Right lobe of liver (tissue), 6 donors: ENCODE measurements at places on chromosomes 6 and 20. TPM values are rescaled to one million over a fixed set of nuclear protein-coding genes. Genes with fewer than 3 reads are reported as not detected.

ZFP57 gene
- not detected for total RNA-seq

SPATS1 gene
- total RNA-seq, result not detected

PAX1 gene
- total RNA-seq, result not detected

DNA sequence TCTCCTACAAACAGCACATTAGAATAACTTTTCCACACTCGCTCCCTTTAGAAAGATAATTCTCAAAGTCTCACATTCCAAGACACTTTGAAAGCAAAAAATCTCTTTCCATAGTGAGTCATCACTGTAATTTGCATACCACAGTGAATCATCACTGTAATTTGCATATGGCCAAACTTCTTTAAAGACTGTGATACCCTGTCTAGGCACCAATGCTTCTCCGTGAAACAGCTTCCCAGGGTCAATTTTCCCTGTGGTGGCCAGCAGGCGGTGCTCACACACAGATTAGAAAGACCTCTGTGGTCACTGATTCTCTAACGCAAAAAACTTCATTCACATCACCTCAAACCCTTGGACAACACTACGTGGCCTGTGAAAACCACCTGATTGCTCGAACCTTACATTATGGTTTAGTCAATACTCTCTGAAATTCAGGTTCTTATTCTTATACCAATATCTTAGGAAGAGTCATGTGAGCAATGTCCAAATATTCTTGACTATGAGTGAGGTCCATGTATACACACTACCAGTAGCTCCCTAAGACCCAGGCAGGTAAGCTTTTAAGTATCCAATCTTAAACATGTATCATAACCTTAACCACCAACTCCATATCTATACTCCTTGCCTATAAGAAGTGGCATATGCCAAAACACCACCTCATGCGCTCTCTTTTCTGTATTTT lies 78.5 kb upstream of the PHACTR1 start:
- no peak overlapping the region for H3K27ac ChIP-seq
- DNase-seq, result peak; percentile 45
- H3K36me3 ChIP-seq, result no peaks in the 10 kb centered on the region
- no peak overlapping the region for H3K4me3 ChIP-seq
- H3K4me1 ChIP-seq, result no peaks in the 10 kb centered on the region

- no peaks in the 10 kb centered on the region for H3K4me1 ChIP-seq
- no peak overlapping the region for H3K4me3 ChIP-seq
- no peaks in the 10 kb centered on the region for H3K27me3 ChIP-seq
- no peak for DNase-seq
These were observed 363.2 kb upstream of the FLRT3 start for GRCh38 chr20:14700639-14700960.

DNA sequence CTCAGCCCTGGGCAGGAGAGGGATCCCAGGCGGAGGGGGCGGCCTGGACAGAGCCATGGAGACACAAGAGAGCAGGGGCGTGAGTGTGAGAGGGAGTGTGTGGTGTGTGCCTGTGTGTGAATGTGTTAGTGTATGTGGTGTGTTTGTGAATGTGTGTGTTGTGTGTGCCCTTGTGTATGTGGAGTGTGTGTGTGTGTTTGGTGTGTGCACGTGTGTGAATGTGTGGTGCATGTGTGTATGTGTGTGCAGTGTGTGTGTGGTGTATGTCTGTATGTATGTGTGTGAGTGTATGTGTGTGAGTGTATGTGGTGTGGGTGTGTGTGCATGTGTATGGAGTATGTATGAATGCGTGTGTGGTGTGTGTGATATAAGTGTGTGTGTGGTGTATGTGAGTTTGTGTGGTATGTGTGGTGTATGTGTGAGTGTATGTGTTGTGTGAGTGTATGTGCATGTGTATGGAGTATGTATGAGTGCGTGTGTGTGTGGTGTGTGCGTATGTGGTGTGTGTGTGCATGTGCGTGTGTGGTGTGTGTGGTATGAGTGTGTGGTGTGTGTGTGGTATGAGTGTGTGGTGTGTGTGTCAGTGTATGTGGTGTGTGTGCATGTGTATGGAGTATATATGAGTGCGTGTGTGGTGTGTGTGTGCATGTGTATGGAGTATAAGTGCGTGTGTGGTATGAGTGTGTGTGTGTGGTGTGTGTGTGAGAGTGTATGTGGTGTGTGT lies 175.2 kb upstream of the AFDN start:
- no peak for DNase-seq
- H3K27me3 ChIP-seq, result no peaks in the 10 kb centered on the region
- no peak overlapping the region for H3K4me3 ChIP-seq
- no peak overlapping the region for H3K27ac ChIP-seq

PBOV1 gene
- total RNA-seq, result not detected

MAS1 gene
- not detected for total RNA-seq

DNA sequence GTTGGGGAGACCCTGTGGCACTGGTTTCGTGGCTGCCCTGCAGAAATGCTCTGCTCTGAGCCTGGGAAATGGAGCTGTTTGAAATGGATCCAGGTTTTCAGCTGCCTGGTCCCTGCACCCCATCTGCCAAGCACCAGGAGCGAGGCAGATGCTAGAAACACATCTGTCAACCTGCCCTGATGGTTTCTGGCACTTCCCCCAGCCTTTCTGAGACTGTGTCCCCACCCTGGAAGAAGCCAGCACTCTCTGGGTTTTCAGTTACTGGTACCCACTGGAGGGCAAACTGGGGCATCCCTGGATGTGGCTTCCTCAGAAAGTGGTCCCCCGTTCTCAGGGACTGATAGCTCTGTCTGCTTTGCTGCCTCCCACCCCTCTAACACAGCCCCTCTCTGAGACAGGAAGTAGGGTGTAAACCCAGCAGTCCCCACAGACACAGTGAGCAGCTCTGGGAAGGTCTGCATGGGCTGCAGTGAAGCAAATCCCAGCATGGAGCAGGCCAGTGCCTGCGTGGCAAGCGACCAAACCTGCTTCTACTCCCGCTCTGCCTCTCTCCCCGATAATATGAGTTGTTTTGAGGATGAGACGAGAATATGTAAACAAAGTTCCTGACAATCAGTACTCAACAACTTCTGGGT lies 54.2 kb upstream of the MAFB start:
- no peaks in the 10 kb centered on the region for H3K36me3 ChIP-seq
- DNase-seq, result no peak
- no peaks in the 10 kb centered on the region for H3K4me1 ChIP-seq
- no peaks in the 10 kb centered on the region for H3K27me3 ChIP-seq
- H3K27ac ChIP-seq, result no peak overlapping the region
- no peak overlapping the region for H3K4me3 ChIP-seq

ADGRF5 gene
- 14.6 TPM for total RNA-seq

ARMC12 gene
- total RNA-seq, result 0.22 TPM

HTR1E gene
- not detected for total RNA-seq

DZANK1 gene
- total RNA-seq, result 0.51 TPM

DNA sequence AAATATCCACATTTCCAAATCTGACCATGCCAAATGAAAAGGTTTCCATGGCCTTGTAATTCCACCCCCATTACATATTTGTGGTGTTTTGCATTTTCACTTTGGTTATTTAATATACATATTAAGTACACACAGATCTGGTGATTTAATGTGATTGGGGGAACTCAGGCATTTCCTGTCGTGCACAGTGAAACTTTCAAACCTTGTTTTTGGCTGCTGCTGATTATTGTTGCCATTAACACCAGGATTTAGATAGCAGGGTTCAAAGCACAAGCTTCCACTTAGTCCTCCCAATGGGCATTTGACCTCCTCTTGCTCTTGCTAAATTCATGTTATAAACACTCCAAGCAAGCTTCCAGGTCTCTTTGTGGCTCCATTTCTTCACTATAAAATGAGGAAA lies 166.5 kb downstream of the SOBP start:
- no peak overlapping the region for H3K4me3 ChIP-seq
- H3K27ac ChIP-seq, result no peak overlapping the region
- H3K36me3 ChIP-seq, result no peaks in the 10 kb centered on the region
- no peak for DNase-seq
- no peaks in the 10 kb centered on the region for H3K4me1 ChIP-seq
- H3K27me3 ChIP-seq, result no peaks in the 10 kb centered on the region

DNA sequence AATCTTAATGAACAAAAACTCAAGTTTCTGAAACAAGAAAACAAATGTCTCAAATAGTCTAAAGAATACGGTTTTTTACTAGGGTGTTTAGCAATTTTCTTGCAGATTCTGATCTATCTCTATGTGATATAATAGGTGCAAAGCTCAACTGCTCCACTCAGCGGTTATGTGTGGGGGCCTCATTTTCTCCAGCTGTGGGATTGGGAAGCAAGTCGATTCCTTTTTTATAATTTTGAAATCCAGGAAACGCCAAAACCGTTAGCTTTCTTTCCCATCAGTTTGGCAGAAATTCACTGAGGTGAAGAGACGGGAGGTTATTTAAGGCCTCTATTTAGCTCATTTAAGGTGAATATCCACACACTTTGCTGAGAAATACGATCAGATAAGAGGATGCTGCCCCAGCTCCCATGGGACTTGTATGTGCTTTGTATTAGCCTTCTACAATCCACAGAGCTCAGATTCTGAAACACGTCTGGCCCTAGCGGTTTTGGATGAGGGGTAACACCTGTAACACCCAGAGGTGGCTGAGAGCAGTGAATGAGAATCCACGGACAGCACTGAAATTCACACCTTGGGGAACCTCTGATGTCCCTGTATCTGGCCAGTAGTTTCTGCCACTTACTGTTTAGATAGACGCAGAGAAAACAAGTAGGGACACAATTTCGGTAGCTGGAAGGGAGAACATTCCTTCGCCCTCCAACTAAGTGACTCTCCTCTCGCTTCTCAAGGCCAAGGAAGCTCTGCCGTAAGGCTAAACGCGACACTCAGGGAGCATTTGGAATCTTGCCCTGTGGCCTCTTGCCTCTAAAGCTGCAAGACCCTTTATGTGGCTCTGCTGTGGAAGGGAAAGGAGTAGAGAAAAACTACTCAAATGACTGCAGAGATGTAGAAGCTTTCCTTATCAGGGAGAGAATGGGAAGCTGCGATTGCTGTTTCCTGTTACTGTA lies 6.5 kb upstream of the BCAS4 start:
- no peak for DNase-seq
- H3K4me1 ChIP-seq, result no peaks in the 10 kb centered on the region
- no peaks in the 10 kb centered on the region for H3K27me3 ChIP-seq
- H3K27ac ChIP-seq, result peak overlapping the region; percentile 23
- no peak overlapping the region for H3K4me3 ChIP-seq
- H3K36me3 ChIP-seq, result no peaks in the 10 kb centered on the region

DNA sequence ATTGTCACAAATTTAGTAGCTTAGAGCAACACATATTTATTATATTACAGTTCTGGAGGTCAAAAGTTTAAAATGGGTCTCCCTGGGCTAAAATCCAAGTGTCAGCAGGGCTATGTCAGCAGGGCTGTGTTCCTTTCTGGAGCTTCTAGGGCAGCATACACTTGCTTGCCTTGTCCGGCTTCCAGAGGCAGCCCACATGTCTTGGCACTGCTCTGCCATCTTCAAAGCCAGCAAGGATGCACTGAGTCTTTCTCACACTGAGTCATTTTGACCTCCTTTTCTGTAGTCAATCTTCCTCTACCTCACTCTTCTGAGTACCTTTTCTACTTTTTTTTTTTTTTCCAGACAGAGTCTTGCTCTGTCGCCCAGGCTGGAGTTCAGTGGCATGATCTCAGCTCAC lies 39.0 kb downstream of the ADGRF4 start:
- no peak overlapping the region for H3K27ac ChIP-seq
- no peaks in the 10 kb centered on the region for H3K27me3 ChIP-seq
- no peaks in the 10 kb centered on the region for H3K4me1 ChIP-seq
- no peaks in the 10 kb centered on the region for H3K36me3 ChIP-seq
- no peak for DNase-seq

GRCh38 chr6:125346201-125346925 lies 44.6 kb upstream of the HDDC2 start:
- no peaks in the 10 kb centered on the region for H3K4me1 ChIP-seq
- DNase-seq, result no peak
- no peak overlapping the region for H3K4me3 ChIP-seq
- H3K36me3 ChIP-seq, result no peaks in the 10 kb centered on the region
- no peak overlapping the region for H3K27ac ChIP-seq

GHRH gene
- total RNA-seq, result not detected

DNA sequence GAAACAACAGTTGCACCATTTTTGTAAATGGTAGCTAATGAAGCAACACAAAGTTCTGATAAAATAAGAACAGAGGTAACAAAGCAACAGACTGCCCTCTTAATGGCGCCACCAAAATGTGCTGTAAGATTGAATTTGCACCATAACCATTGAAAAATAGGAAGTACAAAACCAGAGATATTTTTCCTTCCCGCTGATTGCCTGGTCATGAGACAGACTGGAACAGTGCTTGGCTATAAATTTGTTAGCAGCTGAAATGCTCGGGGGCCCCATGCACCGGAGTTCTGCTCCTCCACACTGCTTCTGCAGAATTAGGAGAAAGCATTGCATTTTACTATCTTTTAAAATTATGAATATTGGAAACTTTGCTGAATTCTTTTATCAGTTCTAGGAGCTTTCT lies 164.4 kb upstream of the QKI start:
- no peak overlapping the region for H3K4me3 ChIP-seq
- H3K4me1 ChIP-seq, result no peaks in the 10 kb centered on the region
- no peak for DNase-seq
- no peak overlapping the region for H3K27ac ChIP-seq

GRCh38 chr6:80331974-80332373 lies 225.5 kb downstream of the BCKDHB start:
- DNase-seq, result no peak
- H3K4me1 ChIP-seq, result no peaks in the 10 kb centered on the region
- H3K27me3 ChIP-seq, result no peaks in the 10 kb centered on the region
- no peak overlapping the region for H3K4me3 ChIP-seq
- no peaks in the 10 kb centered on the region for H3K36me3 ChIP-seq
- no peak overlapping the region for H3K27ac ChIP-seq

VARS1 gene
- 31.0 TPM for total RNA-seq

- H3K27me3 ChIP-seq, result no peaks in the 10 kb centered on the region
- H3K4me3 ChIP-seq, result no peak overlapping the region
- no peak for DNase-seq
These were observed 51.6 kb upstream of the RIN2 start for GRCh38 chr20:19706463-19706862.

GRCh38 chr6:123415844-123416468 lies 220.8 kb downstream of the TRDN start:
- no peak for DNase-seq
- H3K4me1 ChIP-seq, result no peaks in the 10 kb centered on the region
- H3K4me3 ChIP-seq, result no peak overlapping the region
- H3K27ac ChIP-seq, result no peak overlapping the region
- H3K36me3 ChIP-seq, result no peaks in the 10 kb centered on the region

DNA sequence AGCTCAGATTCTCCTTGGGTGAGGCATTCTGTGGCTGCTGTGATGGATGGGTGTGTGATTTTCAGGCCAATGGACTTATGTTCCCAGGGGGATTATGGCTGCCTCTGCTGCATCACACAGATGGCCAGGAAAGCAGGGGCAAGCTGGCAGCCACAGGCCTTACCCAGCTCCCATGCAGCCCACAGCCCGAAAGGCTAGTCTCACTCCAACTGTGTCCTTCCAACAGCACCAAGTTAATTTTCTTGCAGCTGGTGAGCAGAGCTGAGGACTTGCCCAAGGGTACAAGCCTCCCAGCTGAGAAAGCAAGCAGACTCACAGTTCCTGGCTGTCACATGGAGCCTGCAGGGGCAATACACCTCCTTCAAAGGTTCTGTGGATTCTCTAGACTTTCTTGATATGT lies 155.2 kb upstream of the KHDRBS2 start:
- H3K36me3 ChIP-seq, result no peaks in the 10 kb centered on the region
- H3K27me3 ChIP-seq, result no peaks in the 10 kb centered on the region
- no peak overlapping the region for H3K27ac ChIP-seq
- H3K4me1 ChIP-seq, result no peaks in the 10 kb centered on the region
